ENCODE measurements at places on chromosomes 6 and 20. TPM values are rescaled to one million over a fixed set of nuclear protein-coding genes. Genes with fewer than 3 reads are reported as not detected.

The TPBG gene
- 31.3 TPM for total RNA-seq

The FRS3 gene
- total RNA-seq = 6.3 TPM

The TREM1 gene
- not detected for total RNA-seq

The NOX3 gene
- not detected for total RNA-seq

The SRMS gene
- total RNA-seq = not detected

The LY6G6F gene
- total RNA-seq = not detected

The SLC17A2 gene
- total RNA-seq = not detected

The DPPA5 gene
- not detected for total RNA-seq

The KIF25 gene
- not detected for total RNA-seq

The RPS6KA2 gene
- 43.1 TPM for total RNA-seq

The SOX4 gene
- 293 TPM for total RNA-seq

The SPDEF gene
- total RNA-seq = 0.65 TPM

DNA sequence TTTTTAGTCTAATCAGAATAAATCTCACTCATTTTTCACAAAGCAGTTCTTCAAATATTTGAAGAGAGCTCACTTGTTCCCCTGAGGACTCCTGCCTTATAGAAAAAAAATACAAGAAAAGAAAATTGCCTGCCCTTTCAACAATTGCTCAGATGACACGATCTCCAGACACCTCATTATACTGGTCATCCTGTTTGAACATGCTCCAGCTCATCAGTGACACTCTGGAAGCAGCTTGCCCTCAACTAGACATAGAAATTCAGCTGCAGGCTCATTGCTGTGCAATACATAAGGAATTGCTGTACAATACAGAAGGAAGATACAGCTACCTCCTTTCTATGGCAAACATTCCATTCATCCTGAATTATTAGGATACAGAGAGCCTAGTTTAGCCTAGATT is 73.1 kb downstream of the OPN5 start:
- no peak for DNase-seq

GRCh38 chr6:14459315-14459714 is 341.7 kb downstream of the CD83 start:
- DNase-seq = no peak

- no peak for DNase-seq
Observed at GRCh38 chr6:135191508-135192255, 10.6 kb downstream of the MYB start.

- DNase-seq = no peak
Observed at GRCh38 chr20:4919047-4919704, 82.1 kb downstream of the SLC23A2 start.

DNA sequence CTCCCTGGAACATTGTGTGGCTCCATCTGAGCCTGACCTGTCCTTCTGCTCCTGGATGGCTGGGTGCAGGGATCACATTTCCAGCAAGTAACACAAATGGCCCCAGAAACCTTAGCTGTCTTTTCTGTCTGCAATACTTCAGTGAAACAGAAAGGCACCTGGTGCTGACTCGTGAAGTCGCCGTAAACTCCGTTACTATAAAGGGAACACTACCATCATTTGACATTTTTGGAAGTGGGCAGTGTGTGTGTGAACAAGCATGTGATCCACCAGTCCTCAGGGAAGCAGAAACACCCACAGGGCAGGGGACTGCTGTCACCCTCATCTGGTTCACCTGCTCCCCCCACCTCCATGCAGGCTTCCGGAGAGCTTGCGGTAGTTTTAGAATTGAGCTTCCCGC is 23.9 kb downstream of the SERPINB6 start:
- DNase-seq = no peak

DNA sequence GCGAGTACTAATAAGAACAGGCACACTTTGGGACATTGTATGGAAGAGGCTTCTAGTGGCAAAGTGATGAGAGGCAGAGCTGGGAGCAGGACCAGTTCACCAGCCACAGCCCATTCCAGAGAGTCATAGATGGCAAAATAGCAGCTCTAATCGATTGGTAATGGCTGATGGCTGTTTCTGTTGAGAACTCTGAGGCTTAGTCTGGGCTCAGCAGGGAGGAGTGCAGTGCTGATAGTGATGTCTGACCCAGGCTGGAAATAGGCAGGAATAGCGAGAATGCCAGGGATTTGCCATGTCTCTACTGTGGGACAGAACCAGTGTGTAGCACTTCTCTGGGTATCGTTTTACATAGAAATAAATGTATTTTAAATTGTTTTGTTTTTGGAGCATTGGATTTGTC is 620.0 kb upstream of the FLRT3 start:
- DNase-seq = no peak

- DNase-seq = peak; percentile 67
Observed at GRCh38 chr6:34115403-34115795, 30.5 kb downstream of the GRM4 start.

DNA sequence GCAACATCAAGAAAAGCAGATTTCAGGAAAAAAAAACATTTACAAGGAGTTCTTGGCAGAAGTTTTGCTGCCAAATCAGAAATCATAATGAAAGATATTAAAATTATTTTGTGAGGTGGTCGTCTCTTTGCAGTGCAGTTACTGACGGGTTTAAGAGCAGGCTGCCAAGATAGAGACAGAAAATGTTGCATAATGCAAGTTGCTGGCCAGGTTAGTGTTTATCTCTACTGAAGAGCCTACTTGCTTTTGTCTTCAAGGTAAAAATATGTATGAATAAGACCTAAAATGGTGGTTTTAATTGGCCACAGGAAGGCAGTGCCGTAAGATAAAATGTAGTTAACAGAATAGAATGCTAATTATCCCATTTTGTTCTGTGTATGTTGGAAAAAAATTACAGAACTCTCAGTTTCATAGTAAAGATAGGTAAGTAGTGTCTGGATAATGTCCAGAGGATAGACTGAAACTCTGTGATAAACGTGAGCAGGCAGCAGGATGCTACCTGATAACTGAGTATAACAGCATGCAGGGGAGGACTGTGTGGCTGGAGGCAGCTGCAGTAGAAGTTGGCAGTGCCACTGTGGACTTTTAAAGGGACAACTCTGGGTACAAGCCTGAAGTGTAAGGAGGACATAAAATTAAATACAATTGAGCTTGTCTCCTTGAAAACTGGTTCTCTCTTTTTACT is 13.9 kb downstream of the FOXO3 start:
- no peak for DNase-seq

GRCh38 chr6:40408786-40409542 is 178.2 kb downstream of the LRFN2 start:
- no peak for DNase-seq

DNA sequence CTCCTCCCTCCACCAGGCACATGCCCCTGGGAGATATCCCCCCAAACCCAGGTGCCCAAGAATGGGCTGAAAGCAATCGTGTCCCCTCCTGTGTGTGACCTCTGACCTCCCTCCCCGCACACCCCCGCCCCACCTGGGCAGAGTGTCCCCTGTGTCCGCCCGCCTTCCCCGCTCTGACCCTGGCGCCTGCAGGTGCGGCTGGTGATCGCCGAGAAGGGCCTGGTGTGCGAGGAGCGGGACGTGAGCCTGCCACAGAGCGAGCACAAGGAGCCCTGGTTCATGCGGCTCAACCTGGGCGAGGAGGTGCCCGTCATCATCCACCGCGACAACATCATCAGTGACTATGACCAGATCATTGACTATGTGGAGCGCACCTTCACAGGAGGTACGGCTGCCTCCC is 9.9 kb downstream of the GDAP1L1 start:
- no peak for DNase-seq

DNA sequence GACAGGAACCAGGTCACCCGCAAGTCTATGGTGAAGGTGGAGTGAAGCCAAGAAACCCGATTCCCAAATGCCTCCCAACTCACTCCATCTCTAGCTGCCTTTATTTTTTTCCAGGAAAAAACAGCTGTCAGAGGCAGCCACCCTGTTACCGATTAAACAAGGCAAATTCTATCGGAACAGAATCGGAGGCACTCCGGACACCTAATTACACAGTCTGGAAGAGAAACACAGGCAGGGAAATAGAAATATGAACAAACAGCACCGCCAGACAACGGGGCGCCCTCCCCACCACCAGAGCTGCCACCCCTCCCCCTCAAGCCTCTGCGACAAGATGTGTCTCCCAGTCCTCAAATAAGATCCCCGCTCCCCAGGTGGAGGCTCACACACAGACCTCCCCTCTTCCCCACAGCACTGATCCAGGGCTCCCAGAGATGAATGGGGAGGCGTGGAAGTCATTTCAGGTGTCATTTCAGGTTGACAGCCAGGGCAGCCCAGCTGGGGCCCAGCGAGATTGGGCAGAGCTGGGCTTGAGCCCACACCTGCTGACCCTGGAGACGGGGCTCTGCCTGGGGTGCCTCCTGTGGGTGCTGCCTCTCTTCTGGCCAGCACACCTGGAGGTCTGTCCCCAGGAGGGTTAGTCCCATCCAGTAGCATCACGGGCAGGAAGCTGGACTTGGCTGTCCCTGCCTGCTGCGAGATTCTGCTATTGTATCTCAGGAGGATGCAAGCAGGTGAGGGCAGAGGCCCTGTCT is 19.8 kb upstream of the VSTM2L start:
- no peak for DNase-seq

DNA sequence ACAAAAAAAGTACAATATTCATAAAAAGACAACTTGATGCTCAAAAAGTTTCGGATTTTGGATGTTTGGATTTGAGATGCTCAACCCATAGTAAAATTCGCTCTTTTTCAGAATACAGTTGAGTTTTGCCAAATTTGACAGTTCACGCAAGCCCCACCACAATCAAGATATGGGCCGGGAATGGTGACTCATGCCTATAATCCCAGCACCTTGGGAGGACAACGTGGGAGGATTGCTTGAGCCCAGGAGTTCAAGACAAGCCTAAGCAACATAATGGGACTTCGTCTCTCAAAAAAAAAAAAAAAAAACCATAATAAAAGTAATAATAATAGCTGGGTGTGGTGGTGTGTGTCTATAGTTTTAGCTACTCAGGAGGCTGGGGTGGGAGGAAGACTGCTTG is 51.3 kb downstream of the PHF20 start:
- no peak for DNase-seq

GRCh38 chr6:121879149-121879548 is 443.7 kb downstream of the GJA1 start:
- DNase-seq = no peak
